Urothelium cell line (cell line): ENCODE measurements at places on chromosomes 3 and 15.

GRCh38 chr3:154250291-154250690 is 74.0 kb downstream of the DHX36 start:
- DNase-seq, result no peak

- DNase-seq, result peak; percentile 29
These were observed 13.9 kb downstream of the BTBD1 start for GRCh38 chr15:83053151-83053550.

DNA sequence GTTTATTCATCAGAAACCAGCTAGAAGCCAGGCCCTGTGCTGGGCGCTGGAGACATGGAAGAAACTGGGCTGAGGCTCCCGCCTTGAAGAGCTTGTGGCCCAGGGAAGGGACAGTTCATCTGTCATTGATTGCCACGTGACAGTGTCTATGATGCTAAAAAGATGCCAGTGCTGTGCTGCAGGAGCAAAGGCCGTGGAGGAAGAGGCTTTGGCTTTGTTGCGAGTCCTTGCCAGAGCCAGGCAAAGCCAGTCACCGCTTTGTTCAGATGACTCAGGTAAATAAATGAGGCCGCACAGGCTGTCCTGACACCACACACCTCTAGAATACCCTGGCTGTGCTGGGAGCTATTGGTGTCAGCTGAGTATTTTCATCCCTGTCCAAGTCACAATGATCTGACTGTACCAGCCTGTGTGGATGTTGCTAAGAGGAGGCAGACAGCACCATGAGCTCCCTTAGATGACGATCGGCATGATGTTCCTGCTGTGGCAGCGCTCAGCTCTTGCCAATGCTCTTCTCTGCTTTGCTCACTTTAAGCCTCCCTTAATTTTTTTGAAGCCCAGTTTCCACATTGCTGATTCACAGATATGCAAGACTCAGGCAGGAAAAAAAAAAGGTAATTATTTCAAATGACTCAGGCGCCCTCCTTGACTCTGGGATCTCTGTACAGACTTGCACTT is 77.5 kb downstream of the CCNL1 start:
- DNase-seq, result no peak

GRCh38 chr3:114308830-114309229 is 15.0 kb downstream of the TIGIT start:
- DNase-seq, result no peak

- DNase-seq, result no peak
These were observed 54.3 kb downstream of the AAGAB start for GRCh38 chr15:67199881-67200763.

DNA sequence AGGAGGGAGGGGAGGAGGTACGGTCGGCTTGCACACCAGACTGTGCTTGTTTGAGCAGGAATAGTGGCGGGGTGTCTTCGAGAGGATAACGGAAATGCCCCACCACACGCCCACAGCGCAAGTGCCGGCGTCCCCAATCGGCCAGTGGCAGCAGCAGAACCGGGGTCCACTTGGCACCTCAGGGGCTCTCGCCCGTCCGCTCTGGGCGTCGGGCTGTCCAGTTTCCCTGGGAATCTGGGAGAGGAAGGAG is 53.7 kb downstream of the CCDC54 start:
- DNase-seq, result no peak

DNA sequence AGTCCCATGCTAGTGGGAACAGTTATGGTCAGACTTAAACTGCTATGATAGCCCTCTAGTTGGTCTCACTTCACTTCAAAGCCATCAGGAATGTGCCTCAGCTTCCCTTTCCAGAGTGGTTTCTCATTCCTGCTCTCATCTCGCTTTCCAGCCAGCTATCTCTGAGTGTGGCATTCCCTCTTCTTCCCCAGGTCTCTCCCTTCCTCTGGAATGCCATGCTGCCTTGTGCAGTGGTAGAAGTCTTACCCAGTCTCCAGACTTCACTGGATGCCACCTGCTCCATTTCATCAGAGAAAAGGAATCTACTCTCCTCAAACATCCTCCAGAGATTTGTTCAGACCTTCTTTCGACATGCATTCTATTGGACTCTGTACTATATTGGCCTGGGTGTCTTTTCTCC is 83.0 kb downstream of the AGBL1 start:
- DNase-seq, result no peak

DNA sequence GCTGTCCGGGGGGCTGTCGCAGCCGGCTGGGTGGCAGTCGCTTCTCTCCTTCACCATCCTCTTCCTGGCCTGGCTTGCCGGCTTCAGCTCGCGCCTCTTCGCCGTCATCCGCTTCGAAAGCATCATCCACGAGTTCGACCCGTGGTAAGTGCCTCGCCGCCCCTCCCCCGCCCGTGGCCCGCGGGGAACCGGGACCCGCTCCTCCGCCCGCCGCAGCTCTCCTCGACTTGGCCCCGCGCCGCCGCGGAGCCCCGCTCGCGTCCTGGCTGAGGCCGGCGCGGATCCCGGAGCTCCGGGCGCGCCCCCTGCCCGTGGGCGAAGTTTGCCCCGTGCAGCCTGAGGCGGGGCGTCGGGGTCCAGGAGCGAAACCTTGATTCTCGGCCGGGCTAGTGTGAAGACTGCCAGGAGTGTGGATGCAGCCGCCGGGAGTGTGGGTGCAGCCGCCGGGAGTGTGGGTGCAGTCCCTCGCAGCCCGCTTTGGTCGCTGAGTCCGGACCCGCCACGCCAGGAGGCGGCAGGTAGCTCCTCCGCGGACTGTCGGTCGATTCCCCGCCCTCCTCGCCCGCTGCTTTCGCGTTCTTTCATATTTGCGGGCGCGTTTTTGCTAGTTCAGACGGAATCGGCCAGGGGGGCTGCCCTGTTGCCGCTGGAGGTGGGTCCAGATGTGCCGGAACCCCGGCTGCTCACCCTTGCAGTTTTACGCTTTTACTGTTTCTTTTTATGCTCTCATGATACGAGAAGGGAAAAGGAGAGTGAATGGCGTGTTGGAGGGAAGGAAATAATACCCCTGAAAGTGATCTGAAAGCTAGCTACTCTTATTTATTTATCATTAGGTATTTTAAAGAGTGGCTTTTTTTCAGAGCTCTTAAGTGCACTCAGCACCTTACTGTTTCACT is 692 bp downstream of the STT3B start:
- DNase-seq, result peak; percentile 34

DNA sequence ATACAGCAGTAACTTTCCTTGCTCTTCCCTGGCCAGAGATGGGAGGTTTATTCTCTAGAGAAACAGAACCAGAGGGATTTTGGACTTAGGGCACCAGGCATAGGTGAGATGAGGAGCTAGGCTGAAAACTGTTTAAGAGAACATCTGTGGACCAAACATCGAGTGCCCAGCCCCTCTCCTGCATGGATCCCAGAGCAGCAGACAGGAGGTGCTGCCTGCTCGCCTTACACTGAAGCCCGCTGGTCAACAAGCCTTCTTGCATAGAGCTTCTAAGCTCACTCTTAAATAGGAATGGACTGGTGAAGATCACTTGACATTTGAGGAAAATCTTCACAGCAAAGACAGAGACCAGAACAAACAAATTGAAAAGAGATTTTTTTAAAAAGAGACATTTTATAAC is 41.2 kb downstream of the PARP15 start:
- no peak for DNase-seq

DNA sequence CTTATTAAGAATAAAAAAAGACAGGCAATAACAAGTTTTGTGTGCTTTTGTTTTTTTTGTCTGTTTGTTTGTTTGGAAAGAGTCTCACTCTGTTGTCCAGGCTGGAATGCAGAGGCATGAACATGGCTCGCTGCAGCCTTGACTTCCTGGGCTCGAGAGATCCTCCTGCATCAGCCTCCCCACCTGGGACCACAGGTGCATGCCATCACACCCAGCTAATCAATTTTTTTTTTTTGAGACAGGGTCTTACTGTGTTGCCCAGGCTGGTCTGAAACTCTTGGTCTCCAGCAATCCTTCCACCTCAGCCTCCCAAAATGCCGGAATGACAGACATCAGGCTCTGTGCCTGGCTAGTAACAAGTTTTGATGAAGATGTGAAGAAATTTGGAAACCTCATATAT is 73.1 kb upstream of the GCNT3 start:
- DNase-seq, result no peak

DNA sequence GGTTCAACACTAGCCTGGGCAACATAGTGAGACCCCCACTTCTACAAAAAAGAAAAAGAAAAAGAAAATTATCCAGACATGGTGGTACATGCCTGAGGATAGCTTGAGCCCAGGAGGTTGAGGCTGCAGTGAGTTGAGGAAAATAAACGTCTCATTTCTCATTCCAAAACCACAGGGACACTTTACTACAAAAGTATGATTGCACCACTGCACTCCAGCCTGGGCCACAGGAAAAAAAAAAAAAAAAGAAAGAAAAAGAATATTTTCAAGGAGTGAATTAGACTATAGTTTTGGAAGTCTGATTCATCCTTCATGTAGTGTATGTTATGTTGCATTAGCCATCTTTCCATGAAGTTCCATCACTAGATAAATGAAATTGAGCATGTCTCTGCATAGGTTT is 149.5 kb upstream of the THBS1 start:
- no peak for DNase-seq

- DNase-seq, result no peak
These were observed 35.7 kb downstream of the RBPMS2 start for GRCh38 chr15:64739577-64740143.

DNA sequence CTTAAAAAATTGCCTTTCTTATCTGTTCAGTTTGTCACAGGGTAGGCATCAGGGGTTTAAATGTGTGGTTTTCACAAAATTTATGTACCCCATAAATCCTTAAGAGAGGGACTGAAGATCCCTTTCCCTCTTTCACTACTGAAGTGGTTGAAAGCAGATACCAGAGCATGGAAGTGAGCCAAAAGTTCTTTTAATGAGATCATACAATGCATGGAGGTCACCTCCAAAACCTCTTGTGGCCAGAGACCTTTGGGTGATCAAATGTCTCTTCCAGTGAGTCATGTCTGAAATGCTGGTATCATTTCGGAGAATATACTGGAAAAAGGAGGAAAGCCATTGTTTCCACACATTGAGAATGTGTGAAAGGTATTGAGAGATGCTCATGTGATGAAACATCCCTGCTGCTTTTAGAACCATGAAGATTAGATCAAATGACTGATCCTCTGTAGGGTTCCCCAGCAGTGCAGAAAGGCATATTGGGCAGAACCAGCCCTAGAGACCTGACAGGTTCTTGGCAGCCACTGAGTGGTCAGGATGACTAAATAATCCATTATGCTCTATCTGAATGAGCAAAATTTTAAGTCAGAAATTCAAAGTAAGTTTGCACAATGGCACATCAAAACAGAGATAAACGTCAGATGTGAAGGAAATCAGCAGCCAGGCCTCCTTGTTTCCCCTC is 165.8 kb upstream of the SLC2A2 start:
- peak; percentile 59 for DNase-seq

DNA sequence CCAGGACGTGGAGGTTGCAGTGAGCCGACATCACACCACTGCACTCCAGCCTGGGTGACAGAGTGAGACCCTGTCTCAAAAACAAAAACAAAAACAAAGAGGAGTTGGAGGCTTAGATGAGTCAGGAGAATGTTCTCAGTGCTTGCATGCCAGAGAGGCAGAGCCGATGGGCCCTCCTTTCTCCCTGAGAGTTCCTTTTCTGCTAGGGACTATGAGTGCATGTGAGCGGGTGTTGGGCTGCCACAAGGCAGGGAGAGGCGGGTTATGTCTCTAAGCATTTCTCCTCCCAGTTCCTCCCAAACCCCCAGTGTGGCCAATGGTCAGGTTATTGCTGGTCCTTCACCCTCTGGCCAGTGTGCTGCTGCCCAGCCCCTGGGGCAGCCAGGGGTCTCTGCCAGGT is 45.1 kb downstream of the RTP1 start:
- no peak for DNase-seq

DNA sequence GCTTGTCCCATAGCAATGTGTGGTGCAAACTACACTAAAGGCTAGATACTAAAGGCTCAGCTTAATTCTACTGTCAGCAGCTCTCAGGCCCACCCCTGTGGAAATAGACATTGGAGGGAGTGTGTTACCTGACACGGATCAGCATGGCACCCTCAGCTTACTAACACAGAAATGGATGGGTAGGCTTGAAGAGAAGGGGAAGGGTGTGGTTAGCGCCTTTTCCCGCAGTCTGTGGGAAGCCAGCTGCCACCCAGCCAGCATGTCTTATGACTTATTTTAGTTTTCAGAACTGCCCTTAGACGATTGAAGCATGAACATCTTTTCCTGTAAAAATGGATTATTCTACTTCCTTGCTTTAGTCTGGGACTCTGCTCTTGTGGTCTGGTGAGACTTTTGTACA is 25.8 kb upstream of the ADPGK start:
- DNase-seq, result no peak

DNA sequence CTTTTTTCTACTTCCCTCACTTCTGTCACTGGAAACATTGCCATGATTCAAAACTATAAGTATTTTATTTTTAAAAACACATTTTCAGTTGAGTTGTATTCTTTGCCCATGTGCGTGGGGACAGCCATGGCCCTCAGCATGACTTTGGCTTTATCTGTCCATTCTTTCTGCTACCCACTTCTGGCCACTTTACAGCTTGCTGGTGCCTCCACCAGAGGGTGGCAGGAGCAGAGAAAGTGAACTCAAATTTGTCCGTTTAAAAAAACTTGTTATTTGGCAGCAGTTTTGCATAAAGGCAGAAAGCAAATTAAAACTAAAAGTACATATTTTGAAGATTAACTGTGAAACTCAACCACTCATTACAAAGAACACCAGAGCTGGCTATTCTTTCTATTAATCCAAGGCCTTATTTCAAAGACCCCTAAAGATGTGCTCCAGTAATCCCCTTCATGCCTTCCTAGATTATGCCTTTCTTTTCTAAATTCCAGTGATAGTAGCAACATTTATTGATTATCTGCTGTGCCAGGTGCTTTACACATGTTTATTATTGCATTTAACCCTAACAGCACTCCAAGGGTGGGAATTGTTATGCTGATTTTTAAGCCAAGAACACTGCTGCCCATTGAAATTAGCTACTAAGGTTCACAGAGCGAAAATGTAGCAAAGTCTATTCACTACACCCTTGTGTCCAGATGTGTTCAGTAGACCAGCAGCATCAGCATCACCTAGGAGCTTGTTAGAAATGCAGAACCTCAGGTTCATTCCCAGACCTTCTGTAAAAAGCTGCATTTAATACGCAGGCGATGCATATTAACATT is 134.8 kb downstream of the THRB start:
- DNase-seq, result no peak

GRCh38 chr15:69601711-69602504 is 149.3 kb downstream of the RPLP1 start:
- DNase-seq, result no peak

GRCh38 chr15:49075881-49076280 is 29.6 kb upstream of the SECISBP2L start:
- no peak for DNase-seq

GRCh38 chr3:192917028-192917403 is 640 bp downstream of the MB21D2 start:
- DNase-seq, result peak; percentile 56
